Peyer's patch (tissue), 4 donors: ENCODE measurements at places on chromosomes 5 and 9.

- DNase-seq: no peak
Observed at GRCh38 chr5:146475906-146476305, 28.8 kb downstream of the TCERG1 start.

DNA sequence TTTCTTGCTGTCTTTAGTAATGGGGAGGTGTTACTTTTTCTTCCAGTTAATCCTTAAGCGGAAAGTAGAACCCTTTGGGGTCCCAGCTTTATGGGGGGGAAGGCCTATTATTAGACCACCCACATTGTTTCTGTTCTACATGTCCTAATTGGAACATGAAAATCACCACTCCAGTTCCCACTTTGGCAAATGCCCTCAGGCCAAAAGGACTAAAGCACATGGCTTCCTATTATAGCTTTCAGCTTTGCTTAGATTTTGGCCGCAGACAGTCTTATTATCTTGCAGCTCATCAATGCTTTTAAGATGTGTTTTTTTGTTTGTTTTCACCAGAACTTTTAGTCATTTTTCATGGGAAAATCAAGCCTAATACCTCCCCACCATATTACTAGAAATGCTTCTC lies 296.8 kb upstream of the ANKH start:
- no peak for DNase-seq

DNA sequence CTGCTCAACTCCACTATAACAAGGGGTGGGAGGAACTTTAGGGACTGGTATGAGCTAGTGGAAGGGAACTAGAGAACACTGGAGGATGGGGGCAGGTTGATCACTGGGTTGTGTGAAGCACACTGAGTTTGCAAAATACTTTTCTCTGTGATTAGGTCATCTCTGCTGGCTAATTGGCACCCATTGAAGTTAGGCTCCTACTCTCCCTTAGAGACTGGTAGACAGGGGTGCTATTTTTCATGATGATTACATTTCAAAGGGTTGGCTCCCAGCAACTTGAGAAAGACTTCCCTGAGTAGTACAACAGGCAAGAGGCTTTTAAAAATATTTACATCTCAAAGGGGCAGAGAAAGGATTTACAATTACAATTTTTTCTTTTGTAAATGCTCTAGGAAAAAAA lies 50.4 kb upstream of the MTAP start:
- no peak for DNase-seq

GRCh38 chr9:79813258-79813638 lies 241.5 kb downstream of the TLE4 start:
- no peak for DNase-seq
